ENCODE measurements at places on chromosomes 1 and 21. TPM values are rescaled to one million over a fixed set of nuclear protein-coding genes. Genes with fewer than 3 reads are reported as not detected.

DNA sequence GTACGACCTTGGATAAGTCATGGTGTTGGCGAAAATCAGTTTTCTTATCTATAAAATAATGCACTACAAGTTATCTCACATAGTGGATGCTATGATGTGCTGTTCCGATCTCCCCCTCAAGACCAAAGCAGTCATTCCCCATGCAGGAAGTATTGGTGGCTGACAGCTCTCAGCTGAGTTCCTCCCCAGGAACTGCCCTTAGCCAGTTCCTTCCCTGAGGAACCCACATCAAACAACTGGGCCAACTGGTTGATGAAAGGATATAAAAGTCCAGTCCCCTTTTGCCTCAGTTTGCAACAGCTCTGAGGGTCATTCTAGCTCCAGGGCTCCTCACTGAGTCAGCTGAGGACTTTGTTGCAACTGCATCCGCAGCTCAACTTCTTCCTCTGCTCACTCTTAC lies 16.1 kb upstream of the SLAMF1 start:
- no peak for DNase-seq

- DNase-seq: no peak
Measured at GRCh38 chr1:246297279-246298265, 209.5 kb downstream of the SMYD3 start.

GRCh38 chr1:85579622-85580021 lies 939 bp upstream of the CCN1 start:
- DNase-seq: no peak

- no peak for DNase-seq
Measured at GRCh38 chr1:68938051-68938666, 441.3 kb upstream of the DEPDC1 start.

DNA sequence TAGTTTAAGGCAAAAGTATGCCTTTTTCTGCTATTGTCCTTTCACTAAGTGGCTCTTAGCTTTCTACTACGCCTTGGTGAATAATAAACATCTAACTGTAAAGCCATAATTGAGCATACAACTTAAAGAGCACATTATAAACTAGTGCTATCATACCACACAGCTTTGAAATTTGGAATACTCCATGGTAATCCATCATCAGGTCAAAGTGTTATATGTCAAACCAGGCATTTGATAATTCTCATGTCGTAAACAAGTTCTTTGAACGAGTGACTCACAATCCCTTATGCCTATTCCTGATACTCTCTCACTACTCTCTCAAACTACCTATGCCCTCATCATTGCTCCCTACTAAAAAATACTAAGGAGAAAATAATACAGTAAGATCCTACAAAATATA lies 60.3 kb upstream of the FMN2 start:
- DNase-seq: no peak

DNA sequence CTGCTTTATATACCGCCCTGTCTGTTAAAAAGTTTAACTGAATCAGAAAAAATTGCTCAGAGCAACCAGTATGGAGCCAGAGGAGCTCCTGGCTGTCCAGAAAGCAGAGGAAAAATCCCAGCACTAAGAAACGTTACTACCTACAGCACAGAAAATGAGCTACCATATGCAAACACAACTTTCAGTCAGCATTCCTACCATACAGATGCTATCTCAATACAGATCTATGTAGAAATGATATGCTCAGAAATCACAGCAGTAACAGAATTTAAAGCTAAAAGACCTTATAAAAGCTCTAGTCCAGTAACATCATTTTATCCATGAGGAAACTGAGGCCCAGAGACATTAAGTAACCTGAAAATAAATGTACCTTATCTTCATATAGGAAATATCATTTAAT lies 38.7 kb downstream of the PCNX2 start:
- DNase-seq: no peak

- DNase-seq: no peak
Measured at GRCh38 chr1:206826394-206826793, 39.0 kb upstream of the IL20 start.

DNA sequence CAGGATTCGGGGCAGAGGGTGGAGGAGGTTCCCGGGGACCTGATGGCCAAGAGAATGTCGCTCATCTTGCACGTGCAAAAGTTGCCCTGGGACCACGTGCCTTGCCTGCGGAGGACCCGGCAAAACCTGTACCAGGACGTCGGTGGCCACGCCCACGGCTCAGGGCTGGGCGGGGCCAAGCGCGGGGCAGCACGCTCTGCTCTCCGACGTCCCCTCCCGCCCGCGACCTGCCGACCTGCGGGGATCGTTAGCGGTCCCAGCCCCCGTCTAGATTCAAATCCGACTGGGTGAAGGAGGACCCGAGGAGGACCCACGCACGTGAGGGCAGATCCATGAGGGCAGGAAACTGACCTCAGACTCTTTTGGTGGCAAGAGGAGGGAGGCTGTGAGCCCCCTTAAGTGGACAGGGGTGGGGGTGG lies at the start of gene C1orf167:
C1orf167 (plus strand) TSS at position 206 of the 419 bp plus-strand sequence. CDS start 2,208 bp downstream, outside the sequence.
- no peak for DNase-seq

SYCP1 gene
- total RNA-seq: not detected

TMEM61 gene
- total RNA-seq: 2.7 TPM

PRRX1 gene
- total RNA-seq: 30.1 TPM
